ENCODE measurements at places on chromosomes 5 and 9.
A peak's percentile ranks its signal among the peaks of the same experiment; 100 is the strongest.

GRCh38 chr5:152956943-152957613, 533.4 kb upstream of the GRIA1 start:
- no peak for DNase-seq

- no peak for DNase-seq
Measured at GRCh38 chr9:27770541-27770940, 197.3 kb upstream of the C9orf72 start.

GRCh38 chr9:126723807-126724172, 81.0 kb upstream of the ZBTB43 start:
- no peak for DNase-seq

DNA sequence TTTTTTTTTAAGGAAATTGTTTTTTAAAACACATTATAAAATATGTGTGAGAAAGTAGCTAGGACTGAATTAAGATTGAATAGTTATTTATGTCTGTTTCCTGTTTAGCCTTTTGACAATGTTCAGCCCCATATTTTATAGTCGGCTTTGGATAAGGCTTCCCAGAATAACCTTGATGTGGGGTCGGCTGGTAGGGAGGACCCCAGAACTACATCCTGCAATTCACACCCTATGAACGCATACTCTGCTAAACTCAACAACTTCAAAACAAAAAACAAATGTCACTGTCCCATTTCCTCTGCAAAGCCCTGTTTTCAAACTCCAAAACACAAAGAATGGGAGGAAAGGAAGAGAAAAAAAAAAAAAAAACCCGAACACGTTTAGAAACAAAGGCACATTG, 63.1 kb downstream of the ARL15 start:
- no peak for DNase-seq

DNA sequence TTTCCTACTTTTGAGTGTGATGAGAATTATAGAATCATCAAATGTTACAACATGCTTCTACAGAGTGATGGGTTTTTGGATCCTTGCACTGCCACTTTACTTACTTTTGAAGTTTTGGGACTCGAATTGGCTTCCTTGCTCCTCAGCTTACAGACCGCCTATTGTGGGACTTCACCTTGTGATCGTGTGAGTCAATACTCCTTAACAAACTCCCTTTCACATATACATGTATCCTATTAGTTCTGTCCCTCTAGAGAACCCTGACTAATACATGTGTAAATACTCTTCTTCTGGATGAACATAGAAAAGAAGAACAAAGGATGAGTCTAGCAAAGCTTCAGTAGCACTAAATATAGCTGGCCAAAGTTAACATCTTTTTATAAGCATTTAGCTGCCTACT, 98.7 kb upstream of the PDE4D start:
- no peak for DNase-seq

GRCh38 chr5:57478826-57479225, 3.8 kb downstream of the ACTBL2 start:
- DNase-seq = no peak

- no peak for DNase-seq
Measured at GRCh38 chr5:38979535-38979934, 94.7 kb downstream of the RICTOR start.

DNA sequence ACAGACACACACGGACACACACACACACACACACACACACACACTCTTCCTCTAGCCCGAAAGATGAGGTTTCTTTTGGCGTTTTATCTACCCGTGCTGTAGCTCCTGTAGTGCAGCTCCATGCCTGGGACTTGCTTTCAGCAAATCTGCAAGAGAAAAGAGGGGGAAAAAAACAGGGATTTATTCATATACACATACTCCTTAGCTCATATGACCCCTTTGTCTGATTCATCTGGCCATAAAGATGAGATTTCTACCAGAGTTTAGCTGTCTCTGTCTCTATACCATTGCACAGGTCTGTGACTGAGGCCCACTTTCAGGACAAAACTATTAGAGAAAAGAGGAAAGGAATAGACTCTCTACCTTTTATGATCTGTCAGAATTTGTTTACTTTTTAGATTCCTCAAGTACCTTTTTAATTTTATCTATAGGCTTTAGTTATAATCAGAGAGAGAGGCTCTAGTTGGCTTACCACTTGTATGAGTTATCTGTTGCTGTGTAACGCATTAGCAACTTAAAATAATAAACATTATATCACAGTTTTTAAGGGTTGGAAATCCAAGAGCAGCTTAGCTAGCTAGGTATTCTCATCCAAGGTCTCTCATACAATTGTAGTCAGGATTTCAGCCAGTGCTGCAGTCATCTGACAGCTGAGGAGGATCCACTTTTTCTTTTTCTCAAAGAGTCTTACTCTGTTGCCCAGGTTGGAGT, 14.7 kb downstream of the SNX2 start:
- DNase-seq = no peak

DNA sequence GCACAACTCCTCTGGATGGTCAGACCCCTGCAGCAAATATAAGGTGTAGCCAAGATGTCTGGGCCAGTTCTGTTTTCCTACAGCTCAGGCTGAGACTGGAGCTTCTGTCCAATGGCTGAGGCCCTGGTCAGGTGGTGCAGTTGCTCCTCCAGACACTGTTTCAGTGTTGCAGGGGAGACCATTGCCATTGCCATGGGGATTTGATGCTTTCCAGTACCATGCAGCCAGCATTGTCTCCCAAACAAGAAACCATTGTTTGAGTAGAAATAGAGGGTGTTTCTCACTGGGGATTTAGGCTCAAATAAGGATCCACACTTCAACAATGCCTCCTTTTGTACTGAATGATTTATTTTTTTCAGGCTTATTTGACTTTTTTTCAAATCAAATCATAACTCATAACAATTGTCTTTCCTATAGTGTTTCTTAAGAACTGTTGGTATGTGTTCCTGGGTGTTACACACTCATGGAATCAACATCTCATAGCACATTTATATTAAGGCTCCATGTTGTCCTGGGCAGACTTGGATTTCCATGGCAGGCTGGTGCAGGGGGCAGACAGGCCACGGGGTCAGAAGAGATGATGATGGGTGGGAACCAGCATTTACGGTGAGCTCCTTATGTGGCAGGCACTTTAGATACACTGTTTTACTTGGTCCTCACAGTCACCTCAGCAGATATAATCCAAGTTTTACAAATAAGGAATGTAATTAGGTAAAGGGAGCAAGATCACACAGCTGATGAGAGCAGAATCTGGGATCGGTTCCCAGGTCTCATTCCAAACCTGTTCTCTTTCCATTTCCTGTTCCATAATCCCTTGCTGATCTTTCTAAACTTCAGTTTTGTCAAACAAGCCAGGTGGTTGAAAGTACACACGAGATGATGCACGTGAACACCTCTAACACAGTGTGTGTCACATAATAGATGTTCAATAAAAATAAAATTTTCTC, 95.9 kb upstream of the GNAQ start:
- no peak for DNase-seq

GRCh38 chr5:93595420-93596147, 12.6 kb downstream of the NR2F1 start:
- DNase-seq = no peak

GRCh38 chr5:125891061-125891725, 532.0 kb upstream of the GRAMD2B start:
- no peak for DNase-seq

DNA sequence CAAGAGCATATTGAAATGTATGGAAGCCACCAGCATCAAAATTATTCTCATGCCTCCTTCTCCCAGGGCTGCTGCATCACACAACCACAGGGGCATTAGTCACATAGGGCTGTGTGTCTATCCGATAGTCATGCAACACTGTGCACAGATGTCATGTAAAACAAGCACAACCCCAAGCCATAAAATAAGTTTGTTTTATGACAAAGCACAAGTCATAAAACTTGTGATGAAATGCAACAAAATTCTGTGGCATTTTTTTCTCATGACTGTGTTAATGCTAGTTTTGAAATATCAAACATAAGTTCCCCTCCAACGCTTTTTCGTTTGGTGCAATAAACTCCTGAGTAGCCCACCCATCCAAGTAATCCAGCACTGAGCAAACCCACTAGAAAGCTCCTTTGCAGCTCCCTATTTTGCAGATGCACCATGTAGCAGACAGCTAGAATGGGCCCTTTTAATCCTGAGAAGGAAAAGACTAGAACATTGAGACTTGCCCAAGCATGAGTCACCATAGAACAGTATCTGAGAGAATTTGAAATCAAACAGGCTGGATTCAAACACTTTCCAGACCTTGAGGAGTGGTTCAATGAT, 93.3 kb upstream of the ZNF366 start:
- peak; percentile 87 for DNase-seq

DNA sequence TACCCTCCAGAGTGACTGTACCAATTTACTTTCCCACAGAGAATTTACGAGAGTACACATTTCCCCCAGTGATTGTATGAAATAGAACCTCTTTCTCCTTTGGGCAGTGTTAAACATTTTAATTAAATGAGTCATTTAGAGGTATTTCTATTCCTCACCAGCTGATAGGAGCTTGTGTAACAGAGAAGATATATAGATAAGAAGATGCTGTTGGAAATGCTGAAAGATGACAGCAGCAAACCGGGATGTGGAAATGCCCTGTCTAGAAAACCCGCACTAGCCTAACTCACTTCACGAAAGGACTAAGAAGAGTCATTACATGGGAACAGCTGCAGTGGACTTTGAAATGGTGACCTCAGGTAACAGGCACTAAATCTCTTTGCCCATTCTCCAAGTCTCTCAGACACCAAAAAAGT, 68.3 kb downstream of the LPAR1 start:
- DNase-seq = peak; percentile 68

All from adipocyte (in vitro differentiated cells).